ENCODE measurements at places on chromosomes 16 and 17.

GRCh38 chr17:19005137-19005773 is 691 bp upstream of the FAM83G start:
- no peak for DNase-seq

DNA sequence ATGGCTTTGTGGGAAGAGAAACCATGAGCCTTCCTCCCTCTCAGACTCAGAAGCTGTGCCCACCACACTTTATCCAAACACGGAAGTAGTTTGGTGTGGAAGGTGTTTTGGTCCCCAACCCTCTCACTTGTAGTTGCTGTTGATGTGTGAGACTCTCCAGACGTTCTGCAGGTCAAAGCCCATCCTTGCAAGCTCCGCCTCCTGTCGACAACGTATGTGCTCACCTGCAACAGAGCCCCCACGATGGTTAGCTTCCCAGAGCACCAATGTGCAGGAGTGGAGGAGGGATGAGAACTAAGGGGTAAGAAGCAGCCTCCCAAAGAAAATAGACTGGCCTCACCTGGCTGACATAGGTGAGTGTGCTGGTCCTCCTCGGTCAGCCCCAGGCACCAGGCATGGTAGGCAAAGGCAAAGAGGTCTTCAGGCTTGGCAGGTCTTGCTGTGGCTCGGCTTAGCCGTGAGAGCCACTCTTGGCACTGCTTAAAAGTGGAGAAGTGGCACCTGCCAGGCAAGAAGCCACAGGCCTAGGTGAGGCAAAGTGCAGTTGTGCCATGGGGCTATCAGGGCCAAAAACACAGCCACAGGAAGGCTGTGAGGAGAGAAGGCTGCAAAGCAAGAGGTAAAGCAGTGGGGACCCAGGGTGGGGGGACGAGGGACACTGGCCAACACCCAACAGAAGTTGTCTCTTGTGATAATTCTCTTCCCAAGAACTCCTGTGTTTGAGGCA is 5.9 kb downstream of the MTMR4 start:
- no peak for DNase-seq

GRCh38 chr17:32876417-32877163 is at the start of gene MYO1D:
MYO1D (minus strand) TSS chr17:32877124; CDS start chr17:32876872, 252 bp downstream.
- DNase-seq: peak; percentile 54

DNA sequence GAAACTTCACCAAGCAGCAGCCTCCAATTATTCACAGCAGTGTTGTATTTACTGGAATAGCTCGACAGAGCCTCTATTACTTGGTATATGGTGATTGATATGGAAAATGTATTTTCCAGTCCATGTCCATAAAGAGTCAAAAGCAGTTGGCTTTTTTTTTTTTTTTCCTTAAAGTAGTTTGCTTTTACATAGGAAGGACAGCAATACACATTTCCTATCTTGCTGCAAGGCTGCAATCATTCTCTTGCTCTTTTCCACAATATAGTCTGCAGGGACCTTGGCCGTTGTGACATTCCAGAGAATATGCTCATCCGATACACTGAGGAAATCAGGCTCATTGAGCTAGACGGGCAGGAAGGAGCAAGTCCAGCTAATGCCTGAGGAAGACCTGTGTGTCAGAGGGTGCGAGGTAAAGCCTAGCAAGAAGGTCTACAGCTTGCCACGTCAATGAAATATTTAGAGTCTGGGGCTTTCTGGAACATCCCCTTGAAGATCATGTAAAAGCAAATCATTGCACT is 131.1 kb downstream of the ENGASE start:
- no peak for DNase-seq

DNA sequence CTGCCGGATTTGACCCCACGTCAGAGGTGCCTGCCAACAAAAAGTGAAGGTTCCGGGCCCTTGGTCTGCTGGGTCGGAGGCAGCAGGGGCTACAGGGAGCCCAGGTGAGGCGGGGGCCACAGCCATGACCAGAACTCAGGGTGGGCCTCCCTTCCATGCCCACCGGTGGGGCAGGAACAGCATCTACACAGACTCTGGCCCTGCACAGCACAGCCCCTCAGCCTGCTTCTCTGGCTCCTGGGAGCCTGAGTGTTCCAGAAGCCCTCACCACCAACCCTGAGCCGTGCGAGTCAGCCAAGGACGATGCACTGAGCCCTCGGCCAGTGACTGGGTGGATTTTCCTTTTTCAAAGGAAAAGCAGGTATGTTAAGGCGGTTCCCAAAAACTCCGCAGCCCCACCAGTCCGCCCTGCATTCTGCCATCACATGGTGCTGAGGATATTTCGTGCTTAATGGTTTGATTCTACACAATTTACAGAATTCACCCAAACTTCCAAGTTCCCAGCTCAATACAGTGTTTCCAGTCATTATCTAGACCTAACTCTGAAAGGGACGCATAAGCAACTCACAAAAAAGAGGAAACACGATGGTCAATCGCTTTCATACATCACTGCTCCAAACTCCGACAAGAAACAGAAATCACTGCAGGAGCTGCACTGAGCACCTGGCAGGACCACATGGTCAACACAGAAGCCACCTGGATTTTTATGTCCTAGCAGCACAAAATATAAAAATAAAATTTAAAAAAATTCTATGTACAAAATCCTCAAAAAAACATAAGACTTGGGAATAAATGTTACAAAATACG is 19.4 kb upstream of the C16orf95 start:
- no peak for DNase-seq

DNA sequence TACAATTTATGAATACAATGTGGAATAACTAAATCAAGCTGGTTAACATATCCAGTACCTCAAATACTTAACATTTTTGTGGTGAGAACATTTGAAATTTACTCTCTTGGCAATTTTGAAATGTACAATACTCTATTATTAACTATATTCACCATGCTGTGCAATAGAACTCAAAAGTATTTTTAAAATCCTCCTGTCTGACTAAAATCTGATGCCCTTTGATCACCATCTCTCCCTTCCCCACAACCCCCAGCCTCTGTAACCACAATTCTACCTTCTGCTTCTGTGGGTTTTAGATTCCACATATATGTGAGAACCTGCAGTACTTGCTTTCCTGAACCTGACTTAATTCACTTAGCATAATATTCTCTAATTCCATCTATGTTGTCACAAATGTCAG is 71.6 kb upstream of the ALOX12 start:
- DNase-seq: no peak

- DNase-seq: peak; percentile 89
Measured at GRCh38 chr17:29617125-29617480, 5.6 kb downstream of the CORO6 start.

All from NCI-H2171 (cell line).